SK-N-DZ (cell line): ENCODE measurements at places on chromosomes 1 and 21.

DNA sequence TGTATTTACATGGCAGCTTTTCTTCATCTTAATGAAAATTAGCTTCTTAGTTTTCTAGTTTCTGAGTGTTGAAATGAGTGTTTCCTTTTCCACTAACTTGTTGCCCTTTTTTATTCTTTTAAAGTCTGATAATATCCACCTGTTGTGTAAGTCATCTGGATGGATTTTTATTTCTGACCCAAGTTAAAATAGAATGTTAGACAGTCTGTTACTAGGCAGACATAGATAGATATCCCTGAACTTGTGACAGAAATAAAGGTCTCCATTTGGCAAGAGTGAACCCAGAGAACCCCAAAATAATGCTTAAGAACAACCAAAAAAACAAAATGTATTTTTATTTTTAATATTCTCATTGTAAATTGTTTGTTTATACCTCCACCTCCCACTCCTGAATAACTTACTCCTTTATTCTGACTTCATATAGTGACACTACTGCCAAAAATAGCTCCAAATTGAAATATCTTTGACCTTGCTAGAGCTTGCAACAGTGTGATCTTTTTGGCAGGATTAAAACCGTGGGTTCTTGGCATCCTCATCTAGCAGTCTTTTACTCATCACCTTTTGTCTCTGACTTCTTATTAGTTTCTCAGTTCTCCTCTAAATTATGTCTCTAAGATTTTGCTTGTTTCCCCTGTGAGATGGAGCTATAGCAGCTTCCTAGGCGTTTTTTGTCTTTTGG, 26.9 kb upstream of the SH3D21 start:
- DNase-seq: no peak

GRCh38 chr1:244918421-244919319, 54.3 kb upstream of the HNRNPU start:
- peak; percentile 20 for DNase-seq

DNA sequence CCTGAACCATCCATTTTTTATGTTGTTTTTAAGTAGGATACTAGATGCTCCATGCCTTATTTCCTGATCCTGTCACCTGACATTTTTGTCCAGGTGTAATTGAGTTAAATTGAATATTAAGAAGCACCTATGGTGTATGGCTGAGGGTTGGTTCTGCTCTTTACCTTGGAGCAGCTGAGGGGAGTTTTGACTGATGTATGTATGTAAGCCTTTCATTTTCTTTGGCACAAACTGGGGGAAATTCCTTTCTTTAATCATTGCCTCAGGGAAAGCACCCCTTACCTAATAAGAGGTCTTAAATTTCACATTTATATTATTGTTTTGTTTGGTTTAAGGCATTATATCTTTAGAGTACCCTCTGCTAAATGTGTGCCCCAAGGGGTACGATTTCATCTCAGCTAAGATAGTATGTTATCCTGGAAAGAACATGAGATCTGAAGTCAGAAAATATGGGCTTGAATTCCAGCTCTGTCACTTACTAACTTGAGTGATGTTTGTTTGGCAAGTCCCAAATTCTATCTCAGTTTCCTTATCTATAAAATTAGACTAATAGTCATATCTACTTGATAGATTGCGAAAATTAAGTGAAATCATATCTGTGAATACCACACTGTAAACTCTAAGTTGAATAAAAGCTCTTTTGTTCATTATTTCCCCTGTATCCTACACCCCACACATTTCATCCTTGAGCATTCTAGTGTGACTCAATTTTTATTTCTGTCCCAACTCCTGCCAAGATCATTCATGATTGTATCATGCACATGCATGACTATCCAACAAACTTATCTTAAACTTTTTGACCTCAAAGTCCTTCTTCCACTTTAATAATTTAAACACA, 57.7 kb upstream of the NUF2 start:
- DNase-seq: no peak

DNA sequence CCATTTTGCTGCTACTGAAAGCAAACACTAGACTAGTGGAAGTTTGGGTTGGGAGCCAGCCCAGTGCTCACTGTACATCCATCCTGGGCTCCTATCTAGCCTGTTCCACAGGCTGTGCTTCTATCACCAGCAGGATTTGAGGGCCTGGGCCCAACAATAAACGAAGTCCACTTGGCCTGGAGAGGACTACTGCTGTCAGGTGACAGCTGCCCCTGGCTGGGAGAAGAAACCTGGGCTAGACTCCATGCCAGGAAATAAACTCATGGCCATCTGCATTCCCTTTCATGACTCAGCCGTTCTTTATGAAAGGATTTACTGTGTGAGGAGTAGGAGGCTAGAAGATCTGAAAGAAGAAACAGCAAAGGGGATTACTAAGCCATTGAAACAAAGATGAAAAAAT, 35.5 kb downstream of the COLGALT2 start:
- DNase-seq: no peak

GRCh38 chr21:43634618-43635017, 24.7 kb downstream of the HSF2BP start:
- no peak for DNase-seq
